Fibroblast of villous mesenchyme (primary cell): ENCODE measurements at places on chromosomes 1 and 21.

DNA sequence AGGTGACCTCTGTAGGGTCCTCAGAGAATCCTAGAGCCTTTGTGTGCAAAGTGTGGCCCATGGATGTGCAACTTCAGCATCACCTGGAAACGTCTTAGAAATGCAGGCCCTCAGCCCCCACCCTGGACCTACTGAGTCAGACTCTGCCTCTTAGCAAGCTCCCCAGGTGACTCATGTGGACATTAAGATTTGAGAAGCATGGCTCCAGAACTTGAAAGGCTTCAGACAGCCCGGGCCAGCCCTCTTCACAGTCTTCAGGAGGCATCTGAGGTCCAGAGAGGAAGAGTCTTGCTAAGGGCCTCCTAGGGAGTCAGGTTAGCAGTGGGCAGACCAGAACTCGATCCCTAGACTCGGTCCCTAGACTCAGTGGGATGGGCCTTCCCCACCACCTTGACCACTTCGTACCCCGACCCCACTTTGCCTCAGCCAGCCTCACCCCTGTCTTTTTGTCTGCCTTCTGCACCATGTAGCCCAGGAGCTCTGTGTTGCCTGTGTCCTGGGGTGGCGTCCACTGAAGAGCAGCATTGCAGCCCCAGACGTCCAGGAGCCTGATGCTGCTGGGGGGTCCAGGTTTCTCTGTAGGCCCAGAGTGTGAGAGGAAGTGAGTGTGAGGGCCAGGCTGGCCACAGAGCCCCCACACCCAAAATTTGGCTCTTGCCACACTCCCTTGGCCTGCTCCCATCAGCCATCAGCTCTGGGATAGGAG is 4.8 kb downstream of the MYBPH start:
- DNase-seq, result no peak

- no peak for DNase-seq
Measured at GRCh38 chr1:14520514-14521163, 77.8 kb upstream of the KAZN start.

DNA sequence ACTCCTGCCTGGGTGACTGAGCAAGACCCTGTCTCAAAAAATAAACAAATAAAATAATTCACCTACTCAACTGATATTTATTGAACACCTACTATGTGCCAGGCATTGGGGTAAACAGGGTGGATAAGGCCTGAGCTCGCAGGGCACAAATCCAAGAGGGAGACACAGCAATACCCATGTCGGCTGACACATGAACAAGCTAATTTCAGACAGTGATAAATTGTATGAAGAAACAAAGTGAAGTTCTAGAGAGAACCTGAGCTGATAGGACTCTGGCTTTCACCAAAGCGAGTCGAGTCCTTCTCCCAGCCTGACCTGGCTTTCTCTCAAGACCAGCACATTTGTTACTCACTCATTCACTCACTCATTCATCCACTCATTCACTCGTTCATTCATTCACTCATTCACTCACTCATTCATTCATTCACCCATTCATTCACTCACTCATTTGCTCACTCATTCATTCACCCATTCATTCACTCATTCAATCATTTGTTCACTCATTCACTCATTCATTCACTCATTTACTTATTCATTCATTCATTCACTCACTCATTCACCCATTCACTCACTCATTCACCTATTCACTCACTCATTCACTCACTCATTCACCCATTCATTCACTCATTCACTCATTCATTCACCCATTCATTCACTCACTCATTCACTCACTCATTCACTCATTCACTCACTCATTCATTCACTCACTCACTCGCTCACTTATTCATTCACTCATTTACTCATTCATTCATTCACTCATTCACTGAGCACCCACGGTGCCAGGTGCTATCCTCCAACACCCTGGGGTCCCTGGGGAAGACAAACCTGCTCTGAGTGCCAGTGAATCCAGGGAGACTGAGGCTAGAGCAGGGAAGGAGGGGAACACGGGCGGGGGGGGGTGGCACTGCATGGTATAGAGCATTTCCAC is 37.4 kb upstream of the CASZ1 start:
- no peak for DNase-seq

GRCh38 chr21:44065428-44065827 is 41.8 kb upstream of the PWP2 start:
- peak; percentile 85 for DNase-seq

DNA sequence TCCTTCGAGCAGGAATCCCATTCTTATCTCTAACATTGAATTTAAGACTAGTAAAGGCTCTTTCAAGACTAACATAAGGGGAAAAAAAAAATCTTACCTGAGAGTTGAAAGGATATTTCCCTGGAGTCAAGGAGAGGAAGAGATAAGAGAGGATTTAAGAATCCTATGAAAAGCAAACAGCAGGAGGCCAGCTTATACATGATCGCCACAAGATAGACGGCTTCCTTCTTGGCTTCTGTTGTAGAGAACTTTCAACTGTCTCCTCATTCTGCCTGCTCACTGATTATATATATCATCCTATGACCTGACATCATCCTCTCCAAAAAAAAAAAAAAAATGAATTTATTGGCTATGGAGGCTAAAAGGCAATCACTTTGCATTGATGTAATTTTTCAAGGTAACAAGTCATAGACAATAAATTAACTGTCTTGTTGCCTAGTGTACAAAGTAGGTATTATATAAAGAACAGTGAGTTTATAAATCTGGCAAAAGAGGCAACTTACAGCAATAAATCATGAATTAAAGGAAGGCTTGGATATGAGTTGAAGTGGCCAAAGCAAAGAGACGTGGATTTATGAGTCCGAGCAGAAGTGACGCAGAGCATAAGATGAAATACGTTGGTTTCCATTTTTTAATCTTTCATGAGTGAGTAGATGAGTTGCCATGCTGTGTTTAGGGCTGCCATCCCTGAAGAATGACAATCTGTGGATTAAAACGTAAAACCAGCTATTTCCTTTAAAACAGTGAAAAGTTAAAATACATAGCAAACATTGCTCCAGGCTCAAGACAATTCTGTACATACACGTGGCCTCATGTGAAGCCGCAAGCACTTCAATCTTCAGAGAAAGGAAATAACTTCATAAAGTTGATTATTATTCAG is at the start of gene UTS2:
TSS of gene UTS2 (minus strand) at position 262 of the 880 bp plus-strand sequence. CDS start at position 200, 62 bp downstream.
- no peak for DNase-seq

DNA sequence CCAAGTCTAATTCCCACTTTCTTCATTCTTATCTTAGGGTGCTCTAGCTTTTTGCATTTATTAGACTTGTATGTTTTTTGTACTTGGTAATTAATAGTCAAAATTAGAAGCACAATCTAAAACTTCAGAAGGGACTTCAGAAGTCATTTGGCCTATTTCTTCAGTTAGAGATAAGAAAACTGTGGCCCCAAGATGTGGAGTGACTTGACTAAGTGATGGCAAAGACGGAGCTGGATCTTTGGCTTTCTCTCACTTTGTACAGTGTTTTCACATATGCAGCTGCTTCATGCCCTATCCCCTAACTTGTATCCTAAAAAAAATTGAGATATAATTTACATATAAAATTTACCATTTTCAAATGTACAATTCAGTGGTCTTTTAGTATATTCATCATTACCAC is 21.7 kb downstream of the EPB41 start:
- DNase-seq, result no peak

DNA sequence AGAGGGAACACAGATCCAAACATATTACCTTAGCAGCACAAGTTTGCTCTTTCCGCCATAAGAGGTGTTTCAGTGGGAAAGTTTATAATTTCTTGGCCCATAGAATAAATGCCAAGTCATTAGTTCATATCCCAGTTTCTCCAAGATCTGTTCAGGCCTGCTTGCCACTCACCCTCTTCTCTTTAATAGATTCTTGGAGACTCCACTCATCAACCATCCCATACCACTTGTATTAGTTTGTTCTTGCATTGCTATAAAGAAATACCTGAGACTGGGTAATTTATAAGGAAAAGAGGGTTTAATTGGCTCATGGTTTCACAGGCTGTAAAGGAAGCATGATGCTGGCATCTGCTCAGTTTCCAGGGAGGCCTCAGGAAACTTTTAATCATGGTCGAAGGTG is 34.8 kb upstream of the MYSM1 start:
- DNase-seq, result no peak

- no peak for DNase-seq
Measured at GRCh38 chr1:152039461-152039860, 2.7 kb upstream of the S100A11 start.

- peak; percentile 40 for DNase-seq
Measured at GRCh38 chr1:185566995-185567394, 167.2 kb upstream of the HMCN1 start.
